Heart left ventricle (tissue), 16 donors: ENCODE measurements at places on chromosomes 1 and 21.

- no peak for DNase-seq
Observed at GRCh38 chr1:228478912-228479711, 8.1 kb upstream of the RNF187 start.

DNA sequence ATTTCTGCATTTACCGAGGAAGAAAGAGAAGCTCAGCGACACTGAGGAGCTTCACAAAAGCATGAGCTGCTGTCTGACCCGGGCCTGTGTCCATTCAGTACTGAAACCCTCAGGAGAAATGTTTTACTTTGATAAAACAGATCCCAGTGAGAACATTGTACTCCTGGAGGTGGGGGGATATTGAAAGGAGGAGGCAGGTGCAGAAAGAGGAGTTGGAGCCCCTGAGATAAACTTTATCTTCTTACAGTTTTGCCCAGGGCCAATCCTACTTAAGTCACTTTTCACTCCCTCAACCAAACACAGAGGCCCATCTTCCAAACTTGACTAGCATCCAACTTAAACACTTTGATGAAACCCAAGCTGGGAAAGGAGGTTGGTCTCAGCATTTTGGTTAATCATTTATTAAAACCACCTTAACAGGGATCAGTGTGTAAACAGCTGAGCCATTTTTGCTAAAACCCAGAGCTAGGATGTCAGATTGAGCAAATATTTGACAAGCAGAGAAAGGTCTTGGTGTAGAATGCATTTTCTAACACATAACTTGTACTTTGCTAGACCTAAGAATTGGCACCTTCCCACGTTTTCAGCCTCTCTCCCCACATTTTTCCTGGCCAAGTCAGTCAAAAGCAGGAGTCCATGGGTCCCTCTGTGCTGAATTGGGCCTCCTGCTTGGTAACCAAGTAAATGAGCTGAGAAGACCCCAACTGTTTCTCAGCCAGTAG, 32.5 kb upstream of the SARS1 start:
- DNase-seq = no peak

GRCh38 chr1:154871374-154871773, 1.3 kb upstream of the KCNN3 start:
- no peak for DNase-seq

- DNase-seq = no peak
Observed at GRCh38 chr1:242197907-242198820, 199.3 kb upstream of the MAP1LC3C start.

DNA sequence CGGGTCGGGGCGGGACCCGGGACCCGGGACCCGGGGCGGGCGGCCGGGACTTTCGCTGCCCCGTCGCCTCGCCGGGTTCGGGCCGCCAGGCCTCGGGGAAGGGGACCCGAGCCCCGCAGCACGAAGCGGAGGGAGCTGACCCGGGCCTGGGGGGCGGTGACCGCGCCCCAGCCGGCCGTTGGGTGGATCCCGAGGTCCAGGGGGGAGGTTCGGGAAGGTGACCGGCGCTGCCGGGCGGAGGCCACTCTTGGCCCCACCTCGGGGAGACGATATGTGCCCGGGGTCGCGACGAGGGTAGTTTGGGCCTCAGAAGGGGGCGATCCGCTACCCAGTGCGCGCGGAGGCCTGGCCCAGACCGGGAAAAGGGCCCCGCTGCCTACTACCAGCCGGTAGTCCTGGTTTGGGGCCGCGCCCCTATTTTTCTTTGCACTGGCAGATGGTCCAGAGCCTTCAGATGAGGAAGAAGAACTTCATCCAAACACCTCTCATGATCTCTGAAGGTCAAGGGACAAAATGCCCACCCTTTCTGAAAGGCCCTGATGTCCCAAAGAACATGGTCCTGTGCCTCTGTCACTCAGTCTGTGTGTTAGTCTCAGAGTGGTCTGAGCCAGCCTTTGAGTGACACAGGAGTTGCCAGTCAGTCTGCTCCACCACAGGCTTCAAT, 766 bp downstream of the AGO4 start:
- peak; percentile 53 for DNase-seq

DNA sequence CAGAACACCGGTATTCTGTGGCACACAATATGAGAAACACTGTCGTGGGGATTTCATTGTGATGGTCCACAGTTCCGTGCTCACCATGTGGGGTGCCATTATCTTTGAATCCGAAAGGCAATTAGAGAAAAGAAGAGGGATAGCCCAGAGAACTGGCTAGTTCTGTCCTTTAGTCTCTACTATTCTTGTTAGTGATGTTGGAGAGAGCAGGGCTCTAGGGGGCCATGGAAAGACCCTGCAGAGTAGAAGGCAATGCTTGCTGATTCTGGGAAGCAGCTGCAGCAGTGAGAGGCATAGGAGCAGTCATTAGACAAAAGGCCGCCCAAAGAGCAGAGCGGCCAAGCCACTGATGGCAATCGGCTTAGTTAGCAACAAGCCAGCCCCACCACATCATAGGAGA, 146.3 kb downstream of the TSEN15 start:
- no peak for DNase-seq

- DNase-seq = no peak
Observed at GRCh38 chr1:227397354-227397978, 79.2 kb upstream of the CDC42BPA start.

GRCh38 chr21:32162727-32163320, 116.0 kb downstream of the MIS18A start:
- no peak for DNase-seq
